ENCODE measurements at places on chromosomes 5 and 9.

- no peak for DNase-seq
These were observed 73.6 kb upstream of the RETREG1 start for GRCh38 chr5:16690243-16690852.

- DNase-seq, result no peak
These were observed 32.2 kb downstream of the NMUR2 start for GRCh38 chr5:152372875-152373274.

GRCh38 chr5:62289813-62290212 lies 16.2 kb upstream of the KIF2A start:
- no peak for DNase-seq

- no peak for DNase-seq
These were observed 38.6 kb downstream of the TGFBI start for GRCh38 chr5:136067422-136067821.

GRCh38 chr9:70484232-70485130 lies 70.0 kb upstream of the KLF9 start:
- peak; percentile 11 for DNase-seq

- DNase-seq, result no peak
These were observed 175.5 kb downstream of the ANXA1 start for GRCh38 chr9:73327149-73327548.

GRCh38 chr9:81690251-81690851 lies 1.0 kb upstream of the TLE1 start:
- DNase-seq, result peak; percentile 40

- no peak for DNase-seq
These were observed 22.7 kb upstream of the NDUFS4 start for GRCh38 chr5:53537711-53538110.

DNA sequence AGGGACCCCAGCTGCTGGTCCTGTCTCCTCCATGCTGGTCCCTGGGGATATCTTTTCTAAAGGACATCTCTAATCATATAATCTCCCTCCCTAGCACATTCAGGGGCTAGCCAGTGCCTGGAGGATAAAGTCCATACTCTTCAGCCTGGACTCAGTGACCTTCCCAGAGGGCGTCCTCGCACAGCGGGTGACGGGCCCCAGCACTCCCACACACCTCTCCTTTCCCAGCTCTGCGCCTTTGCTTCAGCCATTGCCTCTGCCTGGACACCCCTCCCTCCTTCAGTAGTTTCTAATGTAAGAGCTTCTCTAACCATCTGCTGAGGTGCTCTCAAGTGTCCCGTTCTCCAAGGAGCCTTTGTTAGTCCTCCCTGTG lies 15.2 kb upstream of the TNIP1 start:
- DNase-seq, result no peak
